ENCODE measurements at places on chromosomes 13 and 19. TPM values are rescaled to one million over a fixed set of nuclear protein-coding genes. Genes with fewer than 3 reads are reported as not detected.

The TIMM29 gene
- 21.5 TPM for polyA plus RNA-seq

The PNMA8A gene
- 0.27 TPM for polyA plus RNA-seq

The RNF225 gene
- not detected for polyA plus RNA-seq

The CCDC194 gene
- not detected for polyA plus RNA-seq

The ZNF610 gene
- 0.22 TPM for polyA plus RNA-seq

The MEDAG gene
- polyA plus RNA-seq: 0.67 TPM

The MRPL54 gene
- 96.2 TPM for polyA plus RNA-seq

The LIM2 gene
- polyA plus RNA-seq: not detected

The ZNF836 gene
- 3.9 TPM for polyA plus RNA-seq

The FAM216B gene
- 0.09 TPM for polyA plus RNA-seq

The MPHOSPH8 gene
- polyA plus RNA-seq: 21.2 TPM

The MEGF8 gene
- polyA plus RNA-seq: 2.4 TPM

The MTMR6 gene
- 10.7 TPM for polyA plus RNA-seq

The NLRP7 gene
- 0.27 TPM for polyA plus RNA-seq

The GNA15 gene
- polyA plus RNA-seq: 1.4 TPM

The KLK10 gene
- 0.10 TPM for polyA plus RNA-seq

The IGSF23 gene
- polyA plus RNA-seq: 5.8 TPM

The PPP1R13L gene
- 17.3 TPM for polyA plus RNA-seq

The ZFP30 gene
- 4.4 TPM for polyA plus RNA-seq

The KLF1 gene
- not detected for polyA plus RNA-seq

The ICAM4 gene
- 0.58 TPM for polyA plus RNA-seq

The CERS1 gene
- 1.2 TPM for polyA plus RNA-seq

The SIGLEC6 gene
- polyA plus RNA-seq: 0.09 TPM

The TLE6 gene
- polyA plus RNA-seq: 1.00 TPM

The LIN37 gene
- polyA plus RNA-seq: 9.6 TPM

The ZNF181 gene
- polyA plus RNA-seq: 22.4 TPM

The MUC16 gene
- polyA plus RNA-seq: not detected

The THSD1 gene
- polyA plus RNA-seq: 0.22 TPM

The CEACAM4 gene
- polyA plus RNA-seq: 0.39 TPM

The SHISA7 gene
- 0.21 TPM for polyA plus RNA-seq

The PPFIA3 gene
- polyA plus RNA-seq: 48.6 TPM

The KASH5 gene
- not detected for polyA plus RNA-seq

The PCDH20 gene
- polyA plus RNA-seq: 2.3 TPM

The SIGLEC5 gene
- polyA plus RNA-seq: not detected

The ZNF17 gene
- polyA plus RNA-seq: 3.9 TPM

The FREM2 gene
- 9.1 TPM for polyA plus RNA-seq

The RASL11A gene
- polyA plus RNA-seq: 46.7 TPM

The LRG1 gene
- polyA plus RNA-seq: 4.3 TPM

The CPAMD8 gene
- 5.1 TPM for polyA plus RNA-seq

The FBXO17 gene
- polyA plus RNA-seq: 88.2 TPM

The TNFSF9 gene
- polyA plus RNA-seq: 0.22 TPM

The NLRP9 gene
- polyA plus RNA-seq: not detected

The CADM4 gene
- 6.8 TPM for polyA plus RNA-seq

The KIRREL2 gene
- 0.10 TPM for polyA plus RNA-seq

The GFY gene
- polyA plus RNA-seq: not detected

The DCT gene
- 0.07 TPM for polyA plus RNA-seq

The TEX29 gene
- 5.8 TPM for polyA plus RNA-seq

The C1QTNF9B gene
- 0.19 TPM for polyA plus RNA-seq

The ZNF578 gene
- 2.9 TPM for polyA plus RNA-seq
